ENCODE measurements at places on chromosomes 7 and 10.
A peak's percentile ranks its signal among the peaks of the same experiment; 100 is the strongest.

GRCh38 chr10:114541081-114541796 is 116.8 kb downstream of the ABLIM1 start:
- peak; percentile 99 for DNase-seq

DNA sequence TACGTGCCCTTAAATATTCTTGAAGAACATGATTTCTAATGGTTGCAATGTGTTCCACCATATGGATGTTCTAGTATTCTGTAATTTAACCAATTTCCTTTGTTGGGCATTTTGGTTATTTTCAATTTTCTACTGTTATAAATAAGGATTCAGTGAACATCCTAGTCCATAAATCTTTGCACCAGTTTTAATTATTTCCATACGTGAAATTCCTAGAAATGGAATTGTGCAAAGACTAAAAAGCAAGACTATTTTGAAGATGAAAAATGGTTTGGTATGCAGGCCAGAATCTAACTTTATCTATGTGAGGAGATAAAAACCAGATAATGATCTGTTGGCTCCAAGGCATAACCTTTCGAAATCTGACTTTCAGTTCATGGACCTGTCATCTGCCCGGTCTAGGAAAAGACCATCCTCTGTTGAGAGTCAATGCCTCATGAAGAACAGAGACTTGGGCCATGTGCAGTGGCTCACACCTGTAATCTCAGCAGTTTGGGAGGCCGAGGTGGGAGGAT is 633.2 kb upstream of the NRP1 start:
- peak; percentile 47 for DNase-seq

DNA sequence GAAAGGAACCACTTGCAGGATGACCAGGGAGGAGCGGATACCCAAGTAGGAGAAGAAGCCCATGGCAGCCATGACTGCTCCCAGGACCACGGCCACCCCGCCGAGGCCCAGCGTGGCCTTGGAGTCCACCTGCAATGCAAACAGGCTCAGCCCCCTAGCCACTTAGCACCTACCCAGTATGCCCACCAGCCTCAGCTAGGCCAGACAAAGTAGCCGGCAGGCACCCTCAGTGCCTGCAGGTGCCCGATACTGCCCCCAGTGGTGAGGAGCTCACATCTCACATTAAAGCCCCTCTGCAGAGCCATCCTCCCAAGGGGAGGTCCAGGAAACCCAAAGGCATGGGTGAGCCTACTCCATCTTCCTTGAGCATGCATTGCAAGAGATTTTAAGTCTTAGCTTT is 6.6 kb downstream of the NPC1L1 start:
- no peak for DNase-seq

GRCh38 chr10:63901881-63902280 is 380.7 kb downstream of the REEP3 start:
- no peak for DNase-seq

DNA sequence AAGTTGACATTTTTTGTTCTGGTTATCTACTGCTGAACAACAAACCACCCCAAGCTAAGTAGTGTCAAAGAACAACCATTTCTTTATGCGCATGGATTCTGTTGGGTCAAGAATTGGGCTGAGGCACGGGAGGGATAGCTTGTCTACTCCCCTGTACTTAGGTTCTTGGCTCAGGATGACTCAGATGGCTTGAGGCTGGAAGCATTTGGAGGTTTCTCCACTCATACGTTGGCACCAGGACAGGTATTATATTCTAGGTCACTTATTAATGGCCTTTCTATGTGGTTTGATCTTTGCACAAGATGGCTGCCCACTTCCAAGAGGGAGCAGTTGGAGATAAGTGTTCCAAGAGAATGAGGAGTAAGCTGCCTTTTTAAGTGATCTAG is 11.8 kb upstream of the TFAM start:
- no peak for DNase-seq

DNA sequence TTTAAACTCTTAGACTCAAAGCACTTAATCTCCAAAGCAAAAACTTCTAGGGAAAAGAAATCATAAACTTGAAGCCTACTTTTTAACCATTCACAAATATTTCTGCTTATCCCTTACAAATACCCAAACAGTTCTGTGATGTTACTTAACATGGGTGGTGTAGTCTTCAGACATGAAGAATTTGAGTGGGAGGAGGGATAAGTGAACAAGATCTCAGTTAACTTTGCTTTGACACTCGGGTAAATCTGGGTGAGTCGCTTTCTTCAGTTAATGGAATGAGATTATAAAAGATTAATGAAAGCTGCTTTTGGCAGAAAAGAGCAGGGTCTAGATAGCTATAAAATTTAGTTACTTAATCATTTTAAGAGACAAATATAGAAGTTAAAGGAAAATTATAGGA is 47.5 kb downstream of the RNF133 start:
- DNase-seq = peak; percentile 17

- DNase-seq = no peak
These were observed 550.2 kb downstream of the GALNT17 start for GRCh38 chr7:71682181-71682580.

- DNase-seq = peak; percentile 50
These were observed 165.8 kb downstream of the LRRC4 start for GRCh38 chr7:127865466-127865865.

GRCh38 chr10:21196822-21197395 is 299.8 kb upstream of the NEBL start:
- DNase-seq = no peak

GRCh38 chr7:78052112-78052511 is 253.5 kb downstream of the PHTF2 start:
- no peak for DNase-seq

GRCh38 chr10:123550675-123551096 is 115.5 kb upstream of the GPR26 start:
- no peak for DNase-seq

GRCh38 chr7:356087-356486 is 66.1 kb downstream of the FOXL3 start:
- DNase-seq = no peak

GRCh38 chr7:95101422-95101821 is 194.0 kb downstream of the PPP1R9A start:
- no peak for DNase-seq

- peak; percentile 57 for DNase-seq
These were observed 1.2 kb downstream of the SLC4A2 start for GRCh38 chr7:151060416-151061212.

DNA sequence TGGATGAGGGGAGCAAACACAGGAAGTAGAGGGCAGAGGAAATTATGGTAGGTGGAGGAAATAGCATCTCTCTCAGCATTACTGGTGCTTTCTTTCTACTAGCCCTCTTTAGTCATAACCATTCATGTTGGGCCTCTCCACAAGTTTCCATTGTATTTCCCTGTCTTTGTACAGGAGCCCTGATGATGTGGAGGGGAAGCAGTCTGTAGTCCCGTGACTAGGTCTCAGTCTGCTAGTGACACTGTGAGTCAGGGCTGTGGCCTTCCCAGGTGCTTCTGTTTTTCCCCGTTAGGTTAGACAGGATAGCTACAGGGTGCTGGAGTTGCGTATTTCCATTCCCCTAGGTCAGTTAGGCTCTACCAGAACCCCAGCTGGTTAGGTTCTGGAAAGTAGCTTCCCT is 82.9 kb upstream of the NAMPT start:
- DNase-seq = no peak

DNA sequence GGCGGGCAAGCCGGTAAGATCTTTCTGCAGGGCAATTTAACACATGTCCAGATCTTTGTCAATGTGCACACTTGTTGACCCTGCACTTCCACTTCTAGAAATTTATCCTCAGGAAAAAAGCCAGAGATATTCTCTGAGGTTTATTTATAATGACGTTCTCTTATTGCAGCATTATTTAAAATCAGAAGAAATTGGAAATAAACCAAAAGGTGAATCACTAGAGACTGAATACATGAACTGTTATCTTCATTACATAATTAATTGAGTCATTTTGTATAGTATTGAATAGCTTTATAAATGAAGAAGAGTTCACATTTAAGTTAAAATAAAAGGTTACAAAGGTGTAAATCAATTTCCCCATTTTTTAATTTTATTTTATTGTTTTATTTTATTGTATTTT is 16.3 kb upstream of the SAR1A start:
- peak; percentile 55 for DNase-seq

GRCh38 chr10:35640474-35640873 is 1.6 kb downstream of the FZD8 start:
- DNase-seq = peak; percentile 74

DNA sequence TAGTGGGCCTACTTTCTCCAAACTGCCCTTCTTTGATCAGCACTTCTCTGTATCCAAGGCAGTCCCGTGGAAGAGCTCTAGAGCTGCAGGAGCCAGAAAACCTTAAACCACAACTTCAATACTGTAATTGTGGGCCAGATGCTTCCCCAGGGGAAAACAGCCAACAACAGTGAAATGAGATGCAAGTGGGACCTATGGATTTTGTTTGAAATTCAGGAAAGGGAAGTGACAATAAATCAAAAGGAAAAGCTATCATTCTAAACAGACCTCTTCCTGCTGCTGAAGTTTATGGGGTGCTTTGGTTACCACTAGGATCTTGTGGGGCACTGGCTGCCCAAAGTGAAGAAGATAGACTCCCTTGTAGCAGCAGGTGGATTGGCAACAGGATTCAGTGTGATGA is 1031.7 kb downstream of the LRMDA start:
- DNase-seq = no peak

DNA sequence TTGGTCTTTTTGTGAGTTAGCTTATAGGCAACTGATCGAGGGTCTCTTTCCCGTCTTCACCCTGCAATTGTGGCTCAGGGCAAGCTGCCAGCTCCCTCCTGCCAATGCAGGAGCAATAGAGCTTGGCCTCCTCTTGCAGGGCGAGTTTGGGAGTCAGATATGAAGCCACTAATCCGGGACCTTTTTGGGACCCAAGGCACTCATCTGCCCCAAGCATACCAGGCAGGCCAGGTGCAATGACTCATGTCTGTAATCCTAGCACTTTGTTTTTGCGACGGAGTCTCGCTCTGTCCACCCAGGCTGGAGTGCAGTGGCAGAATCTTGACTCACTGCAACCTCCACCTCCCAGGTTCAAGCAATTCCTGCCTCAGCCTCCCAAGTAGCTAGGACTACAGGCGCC is 21.1 kb downstream of the LIMK1 start:
- no peak for DNase-seq

GRCh38 chr7:109462171-109462570 is 892.5 kb downstream of the DNAJB9 start:
- no peak for DNase-seq

DNA sequence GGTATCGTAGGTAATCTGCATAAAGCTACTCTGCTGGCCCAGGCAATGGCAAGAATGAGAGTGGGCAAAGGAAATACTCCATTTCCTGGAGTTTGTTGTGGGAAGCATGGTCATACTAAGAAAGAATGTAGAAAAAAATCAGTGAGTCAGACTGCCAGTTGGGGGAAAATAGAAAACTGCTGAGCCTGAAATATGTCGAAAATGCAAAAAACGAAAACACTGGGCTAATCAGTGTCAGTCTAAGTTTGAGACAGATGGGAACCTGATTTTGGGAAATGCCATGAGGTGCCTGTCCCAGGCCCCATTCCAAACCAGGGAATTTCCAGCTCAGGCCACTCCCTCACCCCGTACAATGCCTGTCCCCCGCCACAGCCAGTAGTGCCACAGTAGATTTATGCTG is 150.0 kb downstream of the ZNF33B start:
- peak; percentile 16 for DNase-seq

- peak; percentile 57 for DNase-seq
These were observed 103.3 kb downstream of the GRB10 start for GRCh38 chr7:50679218-50680007.

- no peak for DNase-seq
These were observed 9.1 kb downstream of the RPA3 start for GRCh38 chr7:7709291-7709690.

DNA sequence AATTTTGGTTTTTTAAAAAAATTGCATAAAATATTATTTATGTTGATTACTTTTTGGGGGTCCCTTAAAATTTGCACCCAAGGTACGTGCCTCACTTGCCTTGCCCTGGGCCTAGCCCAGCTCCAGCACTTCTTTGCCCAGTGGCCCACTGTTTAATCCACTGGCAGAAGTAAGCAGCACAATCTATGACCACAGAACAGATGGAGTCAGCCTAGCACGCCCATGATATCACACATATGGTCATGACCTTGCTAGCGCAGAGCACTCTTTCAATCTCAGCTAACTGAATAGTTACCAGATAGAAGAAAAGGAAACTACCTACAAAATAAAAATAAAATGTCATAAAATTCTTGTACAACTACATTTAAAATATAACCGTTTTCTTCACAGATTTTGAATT is 5.6 kb downstream of the OGA start:
- DNase-seq = no peak

GRCh38 chr7:101869901-101870290 is 52.5 kb downstream of the CUX1 start:
- no peak for DNase-seq

DNA sequence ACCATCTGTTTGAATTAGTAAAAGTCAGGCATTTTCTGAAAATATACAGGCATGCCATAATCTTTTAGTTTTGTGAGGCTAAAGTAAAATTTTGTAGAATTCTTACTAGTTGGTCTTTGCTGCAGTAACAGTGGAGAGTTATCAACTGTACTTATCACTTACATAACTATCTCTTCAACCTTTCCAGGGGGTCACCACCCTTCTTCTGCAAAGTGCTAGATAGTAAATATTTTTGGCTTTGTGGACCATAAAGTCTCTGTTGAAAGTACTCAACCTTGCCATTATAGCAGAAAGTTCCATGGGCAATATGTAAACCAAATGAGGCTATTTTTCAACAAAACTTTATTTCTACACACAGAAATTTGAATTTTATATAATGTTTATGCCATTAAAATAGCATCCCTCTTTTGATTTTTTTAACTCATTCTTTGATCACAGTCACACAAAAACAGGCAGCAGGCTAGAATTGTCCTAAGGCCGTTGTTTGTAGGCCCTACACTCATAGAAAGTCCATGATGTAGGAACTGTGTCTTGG is 59.5 kb upstream of the KLF6 start:
- no peak for DNase-seq

DNA sequence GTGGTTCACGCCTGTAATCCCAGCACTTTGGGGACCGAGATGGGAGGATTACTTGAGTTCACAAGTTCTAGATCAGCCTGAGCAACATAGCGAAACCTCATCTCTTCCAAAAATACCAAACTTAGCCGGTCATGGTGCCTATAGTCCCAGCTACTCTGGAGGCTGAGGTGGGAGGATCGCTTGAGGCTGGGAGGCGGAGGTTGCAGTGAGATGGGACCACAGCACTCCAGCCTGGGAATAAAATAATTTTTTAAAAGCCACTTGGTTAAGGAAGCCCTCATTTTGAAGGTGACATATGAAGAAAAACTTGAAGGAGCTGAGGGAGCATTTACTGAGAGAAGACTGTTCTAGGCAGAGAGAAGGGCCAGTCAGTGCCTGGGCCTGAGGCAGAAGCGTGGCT is 4.2 kb upstream of the EZH2 start:
- DNase-seq = no peak

DNA sequence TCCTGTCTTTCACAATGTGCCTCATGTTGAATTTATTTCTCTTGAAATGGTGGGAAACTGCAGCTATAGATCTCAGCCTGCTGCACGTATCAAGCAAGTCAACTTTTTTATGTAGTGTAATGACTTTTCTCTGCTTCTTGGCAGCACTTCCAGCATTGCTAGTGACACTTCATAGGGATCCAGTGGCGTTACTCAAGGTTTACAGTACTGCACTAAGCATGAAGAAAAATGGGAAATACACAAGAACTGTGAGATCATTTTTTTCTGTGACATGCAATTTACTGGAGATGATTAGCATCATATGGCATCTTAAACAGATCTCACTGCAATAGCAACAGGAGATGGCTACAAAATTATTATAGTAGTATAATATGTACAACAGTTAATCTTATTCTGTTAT is 90.9 kb downstream of the POLR1F start:
- no peak for DNase-seq

GRCh38 chr7:157674027-157674714 is 337.4 kb downstream of the DNAJB6 start:
- no peak for DNase-seq

- peak; percentile 8 for DNase-seq
These were observed 236.5 kb downstream of the RELN start for GRCh38 chr7:103752995-103753394.

All from fibroblast of the aortic adventitia (primary cell).